ENCODE measurements at places on chromosomes 16 and 17.
A peak's percentile ranks its signal among the peaks of the same experiment; 100 is the strongest.

DNA sequence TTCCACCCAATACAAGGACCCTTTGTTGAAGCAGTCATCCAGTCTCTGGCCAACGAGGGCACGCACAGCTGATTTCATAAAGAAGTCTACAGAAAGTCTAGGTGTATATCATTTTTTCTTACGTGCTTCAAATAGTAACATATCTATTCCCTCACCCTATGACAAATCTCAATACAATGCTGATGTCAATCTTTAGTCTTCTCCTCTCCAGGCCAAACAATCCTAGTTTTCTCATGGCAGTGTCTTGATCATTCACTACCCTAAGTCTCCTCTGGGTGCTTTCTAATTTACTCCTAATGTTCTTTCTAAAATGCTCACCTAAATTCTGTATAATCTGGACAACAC, 92.6 kb downstream of the CACNG1 start:
- DNase-seq, result peak; percentile 40

DNA sequence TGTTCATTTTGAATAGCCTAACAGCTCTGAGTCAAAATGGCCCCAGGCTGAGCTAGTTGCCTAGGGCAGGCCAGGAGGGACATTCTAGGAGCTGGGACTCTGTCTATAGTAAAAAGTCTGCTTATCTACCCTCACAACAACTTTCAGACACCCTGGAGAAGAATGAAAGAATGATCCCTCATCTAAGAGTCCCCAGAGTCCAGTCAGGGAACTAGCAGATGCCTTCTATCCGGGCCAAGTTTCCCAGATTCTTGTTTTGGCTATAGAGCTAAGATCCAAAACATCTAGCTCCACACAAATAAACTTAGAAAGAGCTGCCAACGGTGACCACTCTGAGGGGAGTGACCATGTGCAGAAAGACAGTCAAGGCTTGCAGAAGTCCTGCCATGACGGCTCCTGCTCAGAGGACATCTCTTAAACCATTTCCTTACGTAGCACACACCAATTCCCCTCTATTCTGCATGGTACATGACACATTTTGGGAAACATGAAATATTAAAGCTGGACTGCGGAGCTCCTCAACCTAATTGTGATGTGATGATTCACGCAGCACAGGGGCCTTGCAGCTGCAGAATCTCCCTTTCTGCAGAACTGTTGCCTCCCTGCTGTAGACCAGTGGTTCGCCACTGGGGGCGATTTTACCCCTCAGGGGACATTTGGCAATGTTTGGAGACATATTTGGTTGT, 24.2 kb downstream of the FAM20A start:
- DNase-seq, result peak; percentile 42

- no peak for DNase-seq
Observed at GRCh38 chr16:81770008-81770407, 9.1 kb upstream of the PLCG2 start.

DNA sequence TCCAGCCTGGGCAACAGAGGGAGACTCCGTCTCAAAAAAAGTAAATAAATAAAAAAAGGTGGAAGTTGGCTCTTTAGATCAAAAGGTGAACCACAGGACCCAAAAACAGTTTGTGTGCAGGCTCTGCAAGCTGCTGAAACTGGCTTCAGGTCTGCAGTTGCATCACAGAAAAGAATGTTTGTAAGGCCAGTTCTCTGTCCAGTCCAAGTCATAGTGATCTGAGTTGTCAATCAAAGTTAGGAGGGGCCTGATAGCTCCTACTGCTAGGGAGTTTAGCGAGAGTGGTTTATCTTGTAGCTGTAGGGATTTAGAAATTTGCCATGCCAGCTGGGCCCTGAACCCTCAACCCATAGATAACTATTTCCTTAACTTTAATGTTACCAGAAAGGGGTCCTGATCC, 101.2 kb upstream of the CACNG5 start:
- no peak for DNase-seq

DNA sequence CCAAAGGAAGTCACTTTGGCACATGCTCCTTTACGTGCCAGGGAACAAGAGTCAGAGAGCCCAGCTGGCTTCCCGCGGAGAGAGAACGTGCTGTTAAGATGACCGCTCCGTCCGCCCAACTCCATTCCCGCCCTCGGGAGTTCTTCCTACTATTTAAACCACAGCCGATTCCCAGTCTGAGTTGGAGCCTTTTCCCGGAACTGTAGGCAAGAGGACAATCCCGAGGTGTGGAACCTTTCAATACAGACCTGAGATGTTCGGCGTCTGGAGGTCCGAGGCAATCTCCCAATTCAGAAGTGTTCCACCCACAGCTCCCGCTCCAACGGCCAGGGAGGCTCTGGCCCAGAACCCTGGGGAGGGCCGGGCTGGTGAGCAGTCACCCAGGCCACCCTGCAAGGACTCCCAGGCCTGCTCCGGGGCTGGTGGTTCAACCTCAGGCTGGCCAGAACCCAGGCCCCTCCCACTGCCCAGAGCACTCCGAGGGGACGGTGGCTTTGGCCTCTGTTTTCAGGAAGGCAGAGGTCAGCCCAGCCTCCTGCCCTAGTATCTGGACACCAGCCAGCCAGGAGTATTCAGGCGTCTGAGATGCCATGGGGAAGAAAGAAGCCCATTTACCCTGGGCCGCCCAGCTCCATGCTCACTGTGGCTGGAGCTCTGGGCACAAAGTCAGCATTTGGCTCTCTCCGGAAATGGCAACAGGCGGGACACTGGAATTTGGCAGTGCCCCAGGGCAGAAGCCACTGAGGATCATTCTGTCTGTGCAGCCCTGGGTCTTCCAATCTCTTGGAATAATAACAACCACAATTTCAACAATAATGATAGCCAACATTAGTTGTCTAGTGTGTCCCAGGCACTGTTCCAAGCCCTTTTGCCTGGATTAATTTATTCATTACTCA, 21.4 kb downstream of the EMP2 start:
- peak; percentile 31 for DNase-seq

DNA sequence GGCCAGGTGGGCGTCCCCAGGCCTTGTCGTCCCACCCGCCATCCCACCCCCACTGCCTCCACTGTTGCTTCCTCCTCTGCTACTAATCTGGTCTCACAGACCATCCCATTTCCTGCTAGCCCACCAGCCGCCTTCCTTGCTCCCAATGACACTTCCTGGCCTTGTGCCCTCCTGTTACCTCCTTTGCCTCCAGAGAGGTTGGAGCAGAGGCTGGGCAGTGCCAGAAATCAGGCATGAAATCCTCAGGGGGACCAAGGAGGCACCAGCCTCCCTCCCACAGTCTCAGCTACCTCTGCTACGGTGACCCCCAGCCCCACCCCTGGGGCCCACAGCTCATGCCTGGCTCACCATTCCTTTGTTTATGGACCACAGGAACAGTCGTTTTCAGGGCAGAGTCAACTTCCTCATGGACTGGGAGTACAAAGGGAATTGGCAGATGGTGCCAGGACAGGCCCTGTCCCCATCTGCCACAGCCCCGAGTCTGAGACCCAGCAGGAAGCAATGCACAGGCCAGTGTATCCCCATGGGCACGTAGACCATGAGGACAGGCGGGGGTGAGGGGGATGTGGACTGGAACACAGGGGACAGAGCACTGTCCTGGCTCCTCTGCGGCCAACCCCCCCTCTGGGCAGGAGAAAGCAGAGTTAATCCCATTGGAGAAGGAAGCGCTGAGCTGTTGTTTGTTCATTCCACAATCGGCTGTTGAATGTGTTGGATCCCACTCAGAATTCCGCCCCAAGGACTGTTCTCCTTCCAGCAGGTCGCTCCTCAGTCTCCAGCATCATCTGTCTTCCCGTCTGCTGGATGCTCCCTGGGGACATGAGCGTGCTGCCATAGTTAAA, 2.2 kb upstream of the CDH5 start:
- DNase-seq, result peak; percentile 82

GRCh38 chr16:84995663-84996062, 15.7 kb downstream of the ZDHHC7 start:
- DNase-seq, result no peak

GRCh38 chr16:83581082-83581481, 226.7 kb upstream of the HSBP1 start:
- DNase-seq, result no peak

DNA sequence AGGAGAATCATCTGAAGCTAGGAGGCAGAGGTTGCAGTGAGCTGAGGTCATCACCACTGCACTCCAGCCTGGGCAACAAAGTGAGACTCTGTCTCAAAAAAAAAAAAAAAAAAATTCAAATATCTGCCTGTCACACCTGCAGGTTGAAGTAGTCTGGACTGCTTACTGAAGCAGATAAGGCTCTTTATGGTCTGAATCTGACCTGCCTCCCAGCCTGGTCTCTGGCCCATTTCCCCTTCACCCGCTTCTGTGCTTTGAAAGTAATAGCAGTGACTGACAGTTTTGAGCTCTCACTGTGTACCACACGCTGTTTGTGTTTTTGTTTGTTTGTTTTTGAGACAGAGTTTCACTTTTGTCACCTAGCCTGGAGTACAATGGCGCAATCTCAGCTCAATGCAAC, 5.8 kb downstream of the SEZ6L2 start:
- no peak for DNase-seq

DNA sequence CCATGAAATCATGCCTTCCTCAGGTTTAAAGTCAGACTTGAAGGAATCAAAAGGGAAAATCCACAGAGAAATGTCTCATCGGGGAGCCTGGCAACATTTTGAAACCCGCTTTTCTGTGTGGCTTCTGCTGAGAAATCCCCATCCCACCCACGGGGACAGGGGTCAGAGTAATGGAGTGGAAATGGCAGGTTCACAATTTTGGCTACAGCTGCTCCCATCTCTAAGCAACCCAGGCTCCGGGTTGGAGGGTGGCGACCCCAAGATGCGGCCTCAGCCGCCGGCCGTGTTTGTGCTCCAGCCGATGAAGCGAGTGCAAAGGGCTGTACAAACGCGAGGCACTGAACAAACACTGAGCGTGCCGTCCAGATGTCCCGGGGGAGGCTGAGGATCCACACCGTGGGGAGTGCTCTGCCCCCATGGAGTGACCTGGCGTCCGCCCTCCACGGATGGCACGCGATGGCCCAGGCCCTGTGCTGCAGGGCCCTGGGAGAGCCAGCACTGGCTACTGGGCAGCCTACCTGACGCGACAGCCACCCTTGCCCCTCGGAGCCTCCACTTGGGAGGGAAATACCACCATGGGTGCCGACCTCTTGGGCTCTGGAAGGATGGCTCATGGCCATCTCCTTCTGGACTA, 22.2 kb downstream of the SLC43A2 start:
- DNase-seq, result no peak

DNA sequence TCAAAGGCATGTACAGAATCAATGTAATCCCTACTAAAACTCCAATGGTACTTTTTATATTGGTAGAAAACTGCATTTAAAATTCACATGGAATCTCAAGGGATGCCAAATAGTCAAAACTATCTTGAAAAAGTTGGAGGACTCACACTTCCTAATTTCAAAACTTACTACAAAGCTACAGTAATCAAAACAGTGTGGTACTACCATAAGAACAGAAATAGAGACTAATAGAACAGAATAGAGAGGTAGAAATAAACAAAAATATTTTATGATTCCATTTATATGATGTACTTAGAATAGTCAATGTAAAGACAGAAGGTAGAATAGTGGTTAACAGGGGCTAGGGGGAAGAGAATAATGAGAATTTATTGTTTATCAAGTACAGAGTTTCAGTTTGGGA, 8.8 kb downstream of the TRIM37 start:
- DNase-seq, result no peak

DNA sequence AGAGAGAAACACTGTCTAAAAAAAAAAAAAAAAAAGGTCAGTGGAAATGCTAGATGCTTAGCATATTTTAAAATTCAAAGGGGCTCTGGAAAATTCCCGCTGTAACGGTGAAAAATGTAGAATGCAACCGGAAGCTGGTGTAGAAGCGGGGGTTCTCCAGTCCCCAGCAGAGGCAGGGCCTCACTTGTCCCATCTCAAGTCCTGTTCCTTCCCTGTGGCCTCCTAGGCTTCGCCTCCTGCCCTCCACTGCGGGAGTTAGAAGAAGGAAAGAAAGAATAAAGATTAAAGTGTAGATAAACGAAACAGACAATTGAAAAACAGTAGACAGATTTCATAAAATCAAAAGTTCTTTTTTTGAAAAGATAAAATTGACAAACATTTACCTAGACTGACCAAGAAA, 14.8 kb upstream of the ZNF287 start:
- DNase-seq, result no peak

DNA sequence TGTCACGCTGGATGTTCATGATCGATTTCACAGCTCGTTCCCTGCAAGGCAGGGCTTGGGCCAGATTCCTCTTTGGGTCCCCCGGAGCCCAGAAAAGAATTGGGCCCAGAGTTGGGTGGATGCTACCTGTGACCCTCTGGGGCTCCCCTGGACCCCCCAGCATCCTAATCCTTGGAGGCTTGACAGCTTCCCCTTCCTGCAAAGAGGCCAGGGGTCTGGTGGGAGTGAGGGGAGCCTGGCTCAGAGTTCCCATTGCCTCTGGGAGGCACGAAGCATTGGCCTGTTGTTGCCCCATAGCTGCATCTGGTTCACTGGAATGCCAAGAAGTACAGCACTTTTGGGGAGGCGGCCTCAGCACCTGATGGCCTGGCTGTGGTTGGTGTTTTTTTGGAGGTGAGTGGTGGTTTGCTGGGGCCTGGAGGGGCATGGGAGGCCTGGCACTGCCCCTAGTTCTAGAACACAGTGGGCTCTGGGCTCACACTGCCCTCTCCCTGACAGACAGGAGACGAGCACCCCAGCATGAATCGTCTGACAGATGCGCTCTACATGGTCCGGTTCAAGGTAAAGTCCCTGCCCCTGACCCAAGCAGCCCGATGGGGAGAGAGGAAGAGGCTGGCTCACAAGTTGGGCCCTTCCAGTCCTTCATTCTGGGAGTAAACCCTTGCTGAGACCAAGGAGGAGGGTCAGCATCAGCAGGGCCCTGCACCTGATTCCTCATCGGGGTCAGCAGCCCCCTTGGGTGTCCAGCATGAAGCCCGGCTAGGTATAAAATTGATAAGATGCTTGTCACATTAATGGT, 7.2 kb downstream of the CA7 start:
- no peak for DNase-seq

DNA sequence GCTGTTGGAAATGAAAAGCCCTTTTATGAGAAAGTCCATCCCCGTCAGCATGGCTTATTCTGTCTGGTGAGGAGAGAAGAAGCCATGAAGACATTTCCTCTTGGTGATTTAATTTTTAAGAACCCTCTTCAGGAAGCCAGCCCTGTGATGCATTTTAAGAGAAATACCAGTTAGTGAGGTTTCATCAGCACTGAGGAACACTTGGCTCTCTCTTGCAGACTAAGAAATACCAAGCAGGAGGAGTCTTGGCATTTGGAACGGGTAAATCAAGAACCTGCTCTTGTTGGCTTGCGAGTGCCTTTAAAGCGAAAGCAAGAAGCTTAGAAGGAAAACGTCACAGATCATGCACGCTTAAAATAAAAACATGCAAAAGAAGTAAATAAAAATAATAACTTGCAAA, 17.5 kb downstream of the RAB11FIP3 start:
- DNase-seq, result no peak

- DNase-seq, result no peak
Observed at GRCh38 chr17:80737106-80738019, 192.7 kb downstream of the RPTOR start.

DNA sequence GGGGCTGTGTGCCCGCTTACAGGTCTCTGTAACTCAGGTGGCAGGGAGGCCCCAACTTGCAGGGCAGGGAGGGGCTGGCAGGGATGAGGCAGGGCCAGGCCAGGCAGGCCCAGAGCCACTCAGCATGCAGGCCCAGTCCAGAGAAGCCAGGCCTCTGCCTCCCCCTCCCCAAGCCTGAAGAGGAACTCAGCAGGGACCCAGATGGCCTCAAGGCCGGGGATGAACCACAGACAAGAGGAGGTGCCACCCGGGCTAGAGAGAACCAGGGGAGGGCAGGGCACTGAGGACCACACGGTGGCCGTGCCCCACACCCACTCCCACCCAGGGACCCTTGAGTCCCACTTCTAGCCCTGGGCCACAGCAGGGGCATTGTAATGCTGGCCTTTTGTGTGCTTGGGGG, 29.8 kb upstream of the EIF1 start:
- DNase-seq, result no peak

GRCh38 chr16:58756650-58757332, 22.7 kb upstream of the GOT2 start:
- no peak for DNase-seq
